Fibroblast of skin of scalp (primary cell): ENCODE measurements at places on chromosomes 16 and 17.

GRCh38 chr17:29388937-29389336, 1.2 kb upstream of the TAOK1 start:
- no peak for DNase-seq

DNA sequence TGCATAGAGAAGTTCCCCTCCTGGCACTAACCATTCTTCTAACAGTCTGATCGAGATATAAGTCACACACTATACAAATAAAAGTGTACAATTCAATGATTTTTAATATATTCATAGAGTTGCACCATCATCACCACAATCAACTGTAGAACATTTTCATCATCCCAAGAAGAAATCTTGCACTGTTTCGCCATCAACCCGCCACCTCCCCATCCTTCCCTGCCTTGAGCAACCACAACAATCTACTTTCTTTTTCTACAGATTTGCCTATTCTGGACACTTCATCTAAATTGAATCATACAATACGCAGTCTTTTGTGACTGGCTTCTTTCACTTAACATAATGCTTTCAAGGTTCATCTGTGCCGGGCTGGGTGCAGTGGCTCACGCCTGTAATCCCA, 33.0 kb upstream of the GUCY2D start:
- no peak for DNase-seq

- DNase-seq = no peak
These were observed 93.1 kb downstream of the SALL1 start for GRCh38 chr16:51057969-51058337.

GRCh38 chr16:26665166-26665939, 401.4 kb upstream of the C16orf82 start:
- DNase-seq = no peak

GRCh38 chr17:4849011-4849536, 15.9 kb downstream of the MINK1 start:
- DNase-seq = peak; percentile 30
